Iris pigment epithelial cell (primary cell): ENCODE measurements at places on chromosomes 5 and 9.

- no peak for DNase-seq
Observed at GRCh38 chr5:109524555-109524954, 114.8 kb upstream of the PJA2 start.

DNA sequence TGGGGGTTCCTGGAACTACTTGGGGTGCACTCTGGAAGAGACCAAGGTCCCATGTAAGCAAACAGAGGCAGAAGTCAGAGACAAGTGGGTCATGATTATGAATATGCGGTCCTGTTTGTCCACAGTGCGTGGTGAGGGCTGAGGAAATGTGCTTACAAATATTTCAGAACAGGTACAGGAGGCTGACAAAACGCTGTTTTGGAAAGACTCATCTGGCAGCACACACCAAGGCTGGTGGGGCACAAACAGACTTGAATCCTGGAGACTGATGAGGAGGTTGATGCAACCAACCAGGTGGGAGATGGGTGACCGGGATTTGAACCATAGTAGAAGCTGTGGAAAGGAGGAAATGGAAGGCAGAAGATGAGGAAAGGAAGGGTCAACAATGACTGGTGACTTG is 83.8 kb downstream of the ADRB2 start:
- DNase-seq: no peak

DNA sequence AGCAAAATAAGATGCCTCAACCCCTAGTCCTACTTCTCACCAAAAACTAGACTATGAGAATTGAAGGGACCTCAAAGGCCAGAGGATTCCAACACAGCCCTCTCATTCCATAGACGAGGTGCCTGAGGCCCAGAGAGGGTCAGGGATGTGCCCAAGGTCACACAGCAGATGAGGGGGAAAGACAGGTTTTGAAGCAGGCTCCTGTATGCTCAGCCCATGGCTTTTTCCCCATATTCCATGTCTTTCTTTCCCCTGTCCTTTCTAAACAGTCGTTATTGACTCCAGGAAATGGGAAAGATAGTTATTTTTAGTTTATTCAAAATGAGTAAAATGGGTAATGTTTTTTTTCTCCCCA is 61.2 kb upstream of the COL15A1 start:
- DNase-seq: no peak

DNA sequence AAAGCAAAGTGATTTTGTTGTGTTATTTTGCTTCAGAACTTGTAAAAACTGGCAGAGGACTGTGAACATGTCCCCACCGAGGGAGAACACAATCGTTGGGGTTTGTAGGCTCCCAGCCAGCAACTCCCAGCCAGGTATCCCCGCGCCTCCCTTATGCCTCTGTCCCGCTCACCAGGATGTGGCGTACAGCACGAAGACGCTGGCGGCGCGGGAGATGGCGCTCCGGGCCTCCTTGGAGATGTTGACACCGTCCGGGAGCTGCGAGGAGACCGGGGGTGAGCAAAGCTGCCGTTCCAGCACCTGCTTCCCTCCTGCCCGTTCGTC is 630 bp downstream of the POLE3 start:
- DNase-seq: no peak

DNA sequence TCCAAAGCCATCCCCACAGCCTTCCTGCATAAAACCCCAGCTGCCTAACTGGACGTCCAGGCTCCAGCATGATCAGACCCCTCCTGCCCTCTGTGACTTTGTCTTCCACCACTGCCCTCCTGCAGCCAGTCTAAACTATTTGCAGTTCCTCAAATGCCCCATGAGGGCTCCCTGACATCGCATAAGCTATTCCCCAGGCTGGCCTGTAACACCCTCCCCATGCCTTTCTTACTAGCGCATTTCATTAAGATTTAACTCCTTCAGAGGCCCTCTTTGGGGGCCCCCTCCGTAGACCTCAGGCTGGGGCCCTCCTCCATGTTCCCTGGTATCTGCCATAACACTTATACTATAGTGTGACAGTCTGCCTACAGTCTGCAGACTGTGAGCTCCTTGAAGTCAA is 15.5 kb upstream of the SMIM23 start:
- DNase-seq: no peak

DNA sequence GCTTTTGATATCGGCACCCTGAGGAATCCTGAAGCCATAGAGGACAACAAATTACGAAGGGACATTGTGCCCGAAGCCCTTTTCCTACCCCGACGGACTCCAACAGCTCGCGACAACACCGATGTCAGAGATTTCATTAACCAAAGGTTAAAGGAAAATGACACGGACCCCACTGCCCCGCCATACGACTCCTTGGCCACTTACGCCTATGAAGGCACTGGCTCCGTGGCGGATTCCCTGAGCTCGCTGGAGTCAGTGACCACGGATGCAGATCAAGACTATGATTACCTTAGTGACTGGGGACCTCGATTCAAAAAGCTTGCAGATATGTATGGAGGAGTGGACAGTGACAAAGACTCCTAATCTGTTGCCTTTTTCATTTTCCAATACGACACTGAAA is 129.5 kb downstream of the CDH6 start:
- DNase-seq: no peak

DNA sequence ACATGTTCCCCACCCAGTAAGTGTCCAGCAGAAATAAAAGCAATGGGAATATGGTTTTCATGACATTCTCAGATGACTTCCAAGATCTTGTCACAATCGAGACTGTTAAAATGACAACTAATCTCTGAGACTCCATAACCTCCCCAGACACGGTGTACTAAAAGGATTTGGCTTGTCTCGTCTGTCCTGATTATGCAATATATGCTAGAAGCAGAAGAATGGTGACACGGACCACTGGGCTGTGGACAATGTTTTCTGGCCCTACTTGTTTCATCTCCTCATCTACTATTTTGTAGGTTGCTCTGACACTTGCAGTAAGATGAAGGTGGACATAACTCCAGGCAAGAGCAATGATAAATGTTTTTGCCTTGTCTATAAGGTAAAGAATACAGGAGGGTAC is 56.6 kb downstream of the BNC2 start:
- DNase-seq: no peak

DNA sequence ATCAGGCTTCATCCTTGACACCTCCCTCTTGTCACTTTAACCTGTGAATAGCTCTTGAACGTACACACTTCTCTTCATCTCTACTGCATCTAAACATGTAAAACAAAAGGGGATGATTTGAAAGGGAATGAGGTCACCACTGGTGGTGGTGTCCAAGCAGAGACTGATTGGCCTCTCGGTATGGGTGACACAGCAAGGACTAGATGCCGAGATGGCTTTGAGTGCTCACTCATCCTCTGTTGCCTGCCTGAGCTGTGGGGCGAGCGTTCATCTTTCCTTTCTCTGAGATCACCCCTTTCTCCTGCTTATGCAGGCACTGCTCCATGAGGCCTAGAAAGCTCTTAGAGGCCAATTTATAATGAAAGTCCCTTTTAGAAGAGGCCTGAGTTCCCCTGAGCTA is 51.9 kb downstream of the SEC61B start:
- no peak for DNase-seq

- DNase-seq: peak; percentile 55
Observed at GRCh38 chr9:75866273-75866871, 24.1 kb upstream of the PCSK5 start.

GRCh38 chr5:168317096-168317520 is 25.7 kb downstream of the WWC1 start:
- no peak for DNase-seq

GRCh38 chr5:57422993-57423392 is 59.6 kb downstream of the ACTBL2 start:
- DNase-seq: no peak

DNA sequence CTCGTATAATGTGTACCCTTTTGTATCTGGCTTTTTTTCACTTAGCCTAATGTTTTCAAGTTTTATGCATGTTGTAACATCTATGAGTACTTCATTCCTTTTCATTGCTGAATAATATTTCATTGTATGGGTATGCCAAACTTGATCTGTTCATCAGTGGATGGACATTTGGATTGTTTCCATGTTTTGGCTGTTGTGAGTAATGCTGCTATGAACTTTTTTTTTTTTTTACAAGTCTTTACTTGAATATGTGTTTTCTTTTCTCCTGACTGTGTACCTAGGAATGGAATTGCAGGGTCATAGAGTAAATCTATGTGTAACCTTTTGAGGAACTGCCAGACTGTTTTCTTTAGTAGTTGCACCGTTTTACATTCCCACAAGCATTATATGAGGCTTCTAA is 52.4 kb downstream of the MTREX start:
- peak; percentile 70 for DNase-seq

DNA sequence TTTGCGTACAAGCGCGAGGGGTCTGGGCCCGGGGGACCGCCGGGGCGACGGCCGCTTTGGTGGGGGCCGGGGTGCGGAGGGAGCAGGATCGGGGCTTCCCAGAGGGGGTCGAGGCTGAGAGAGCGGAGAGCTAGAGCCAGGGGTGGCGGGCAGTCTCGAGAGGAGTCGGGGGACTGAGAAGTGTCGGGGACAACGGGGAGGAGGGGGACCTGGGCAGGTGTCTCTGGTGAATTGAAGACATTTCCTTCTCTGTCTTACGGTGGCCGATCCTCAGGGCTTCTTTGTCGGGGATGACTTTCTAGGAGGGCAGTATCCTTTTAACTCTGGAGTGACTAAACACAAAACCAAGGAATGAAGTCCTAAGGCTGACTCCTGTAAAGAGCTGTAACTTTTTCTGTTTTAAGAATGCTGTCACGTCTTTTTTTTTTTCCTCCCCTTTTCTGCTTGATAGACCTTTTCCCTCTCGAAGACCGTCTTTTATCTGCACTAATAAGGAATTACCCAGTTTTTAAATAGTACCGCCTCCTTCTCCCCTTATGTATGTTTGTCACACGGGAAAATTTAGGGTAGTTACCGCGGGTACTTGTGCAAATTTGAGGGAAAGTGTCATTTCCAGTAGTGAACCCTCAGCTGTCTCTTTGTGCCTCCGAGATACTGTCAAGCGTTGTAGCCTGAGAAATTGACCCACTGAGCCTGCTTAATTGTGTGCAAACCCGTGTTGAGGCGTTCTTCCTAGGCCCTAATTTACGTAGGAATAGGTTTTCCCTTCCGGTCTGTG is 822 bp downstream of the DENND4C start:
- peak; percentile 28 for DNase-seq

DNA sequence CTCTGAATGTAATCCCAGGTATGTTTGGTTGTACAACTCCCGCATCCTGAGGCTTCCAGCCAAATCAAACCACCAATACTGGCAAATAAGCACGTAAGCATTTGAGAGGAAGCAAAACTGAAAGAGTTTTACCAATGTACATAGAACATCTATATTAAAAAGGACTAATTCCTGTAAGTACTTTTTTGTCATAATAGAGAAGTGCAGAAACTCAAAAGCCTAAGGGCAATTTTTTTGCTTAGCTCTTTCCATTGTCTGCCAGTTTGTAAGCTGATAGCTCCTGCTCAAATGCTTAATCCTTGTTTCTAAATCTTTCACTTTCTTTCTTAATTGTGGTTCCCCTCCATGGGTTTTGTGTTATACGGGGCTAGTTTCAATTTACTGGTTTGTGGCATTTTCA is 1151.8 kb downstream of the CDH12 start:
- DNase-seq: peak; percentile 19

DNA sequence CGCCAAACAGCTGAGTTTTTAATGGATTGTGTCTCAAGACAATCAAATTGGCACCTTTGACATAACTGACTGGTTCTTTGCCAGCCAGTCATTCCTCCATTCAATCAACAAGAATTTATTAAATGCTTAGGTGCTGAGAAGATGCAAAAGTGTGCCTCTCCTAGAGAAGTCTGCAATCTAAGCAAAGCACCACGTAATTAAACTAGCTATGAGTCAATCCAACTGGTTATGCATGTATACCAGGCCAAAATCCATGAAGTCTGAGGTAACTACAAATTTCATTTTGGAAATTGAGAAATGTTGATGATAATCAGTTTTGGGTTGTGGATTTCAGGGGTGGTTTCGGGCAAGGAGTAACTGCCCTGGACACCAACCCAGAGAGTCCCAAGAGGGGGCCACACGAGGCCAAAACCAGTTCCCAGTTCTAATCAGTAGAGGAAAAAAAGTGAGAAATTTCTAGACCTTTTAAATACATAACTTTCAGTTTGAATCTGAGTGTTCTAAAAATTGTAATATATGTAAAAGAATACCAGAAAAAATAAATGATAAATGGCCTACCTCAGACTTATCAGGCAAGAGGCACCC is 92.6 kb downstream of the EFNA5 start:
- DNase-seq: no peak

DNA sequence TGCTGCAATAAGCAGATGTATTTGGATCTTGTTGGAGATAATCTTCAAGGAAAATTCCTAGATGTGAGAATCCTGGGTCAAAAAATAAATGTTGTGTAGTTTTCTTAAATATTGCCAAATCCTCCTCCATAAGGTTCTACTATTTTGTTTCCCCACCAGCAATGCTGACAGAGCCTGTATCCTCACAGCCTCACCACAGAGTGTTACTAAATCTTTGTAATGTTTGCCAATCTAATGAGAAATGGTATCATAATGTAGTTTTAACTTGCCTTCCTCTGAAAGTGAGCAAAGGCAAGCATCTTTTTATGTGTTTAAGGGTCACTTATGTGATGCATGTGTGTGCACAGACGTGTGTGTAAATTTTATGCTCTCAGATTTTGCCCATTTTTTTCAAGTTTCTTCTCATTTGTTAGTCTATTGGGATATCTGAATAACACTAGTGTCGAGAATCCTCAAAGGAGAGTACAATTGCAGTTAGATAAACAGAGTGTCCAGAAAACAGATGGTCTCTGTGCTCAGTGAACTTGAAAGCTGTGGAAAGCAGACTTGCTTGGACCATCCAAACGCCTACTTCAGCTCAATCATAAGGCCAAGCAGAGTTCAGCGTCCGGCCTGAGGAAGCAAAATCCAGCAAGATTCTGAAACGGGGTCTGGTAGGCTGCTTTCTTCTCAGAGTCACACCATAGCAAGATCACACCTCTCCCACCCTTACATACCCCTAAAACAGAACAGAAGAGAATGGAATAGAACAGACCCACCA is 35.7 kb upstream of the UGT3A1 start:
- DNase-seq: no peak

GRCh38 chr5:159010661-159011442 is 88.9 kb downstream of the EBF1 start:
- peak; percentile 31 for DNase-seq

- peak; percentile 28 for DNase-seq
Observed at GRCh38 chr9:126773004-126773607, 31.7 kb upstream of the ZBTB43 start.

GRCh38 chr5:167713896-167714295 is 577.5 kb upstream of the WWC1 start:
- no peak for DNase-seq

DNA sequence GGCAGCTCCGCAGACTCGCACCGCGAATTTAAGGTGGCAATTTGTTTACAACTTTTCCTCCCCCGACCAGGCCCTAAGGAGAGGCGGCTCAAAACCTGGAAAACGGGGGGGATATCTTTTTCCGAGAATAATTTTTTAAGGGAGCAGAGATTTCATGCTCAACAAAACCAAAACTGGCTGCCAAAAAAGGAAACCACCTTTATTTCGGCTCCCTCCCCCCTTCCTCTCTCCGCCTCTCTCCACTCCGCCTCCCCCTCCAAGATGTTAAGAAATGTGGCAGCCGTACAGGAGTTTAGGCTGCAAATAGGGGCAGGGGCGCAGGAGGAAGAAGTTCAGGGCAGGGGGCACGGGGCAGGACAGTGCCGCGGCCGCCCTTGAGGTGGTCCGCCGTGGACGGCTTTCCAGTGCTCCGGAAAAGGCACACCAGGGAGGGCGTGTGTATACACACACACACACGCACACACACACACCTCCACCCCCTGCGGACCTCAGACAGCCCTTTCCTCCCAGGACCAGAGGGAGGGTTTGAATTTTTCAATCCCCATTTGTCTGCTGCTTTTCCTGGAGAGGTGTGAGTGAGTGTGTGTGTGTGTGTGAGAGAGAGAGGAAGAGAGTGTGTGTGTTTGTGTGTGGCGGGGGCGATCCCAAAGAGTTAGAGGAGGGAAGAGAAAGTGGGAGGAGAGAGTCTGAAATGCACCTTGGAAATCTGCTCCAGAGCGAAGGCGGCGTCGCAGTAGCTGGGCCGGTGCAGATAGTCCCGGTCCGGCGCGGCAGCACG is 9.1 kb downstream of the PTCH1 start:
- DNase-seq: peak; percentile 72
